SK-N-MC (cell line): ENCODE measurements at places on chromosomes 2 and 18.

DNA sequence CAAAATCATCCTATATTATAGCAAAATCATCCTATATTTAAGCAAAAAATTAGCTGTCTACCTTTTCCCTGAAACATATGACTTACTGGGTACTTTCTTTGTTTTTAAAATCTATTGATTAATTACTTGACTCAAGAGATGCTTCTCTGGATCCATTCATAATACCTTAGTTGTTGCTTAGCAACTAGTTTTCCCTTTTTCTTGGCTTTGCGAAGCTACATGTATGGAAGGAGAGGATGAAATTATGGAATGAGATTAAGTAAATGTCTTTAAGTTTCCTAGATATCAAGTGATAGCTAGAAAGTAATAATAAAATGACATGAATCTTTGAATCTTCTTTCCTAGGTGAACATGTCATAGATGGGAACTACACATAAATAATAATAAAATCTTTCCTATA, 1033.2 kb upstream of the FAM98A start:
- DNase-seq: no peak

DNA sequence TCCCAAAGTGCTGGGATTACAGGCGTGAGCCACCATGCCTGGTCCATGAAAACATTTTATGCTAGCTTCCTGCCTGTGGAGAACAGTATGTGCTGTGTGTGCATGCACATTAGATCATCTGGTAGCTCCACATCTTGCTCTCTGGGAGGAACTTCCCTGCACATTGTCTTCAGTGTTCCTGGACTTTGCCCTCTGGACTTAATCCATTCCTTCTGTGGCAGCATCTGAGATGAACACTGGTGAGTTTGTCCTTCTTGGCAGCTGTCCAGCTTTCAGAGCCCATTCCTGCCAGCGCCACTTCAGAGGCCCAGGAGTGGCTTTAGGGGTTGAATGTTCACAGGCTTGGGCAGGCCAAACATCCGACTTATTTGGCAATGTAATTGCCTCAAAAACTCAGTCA, 65.2 kb downstream of the POU3F3 start:
- no peak for DNase-seq

DNA sequence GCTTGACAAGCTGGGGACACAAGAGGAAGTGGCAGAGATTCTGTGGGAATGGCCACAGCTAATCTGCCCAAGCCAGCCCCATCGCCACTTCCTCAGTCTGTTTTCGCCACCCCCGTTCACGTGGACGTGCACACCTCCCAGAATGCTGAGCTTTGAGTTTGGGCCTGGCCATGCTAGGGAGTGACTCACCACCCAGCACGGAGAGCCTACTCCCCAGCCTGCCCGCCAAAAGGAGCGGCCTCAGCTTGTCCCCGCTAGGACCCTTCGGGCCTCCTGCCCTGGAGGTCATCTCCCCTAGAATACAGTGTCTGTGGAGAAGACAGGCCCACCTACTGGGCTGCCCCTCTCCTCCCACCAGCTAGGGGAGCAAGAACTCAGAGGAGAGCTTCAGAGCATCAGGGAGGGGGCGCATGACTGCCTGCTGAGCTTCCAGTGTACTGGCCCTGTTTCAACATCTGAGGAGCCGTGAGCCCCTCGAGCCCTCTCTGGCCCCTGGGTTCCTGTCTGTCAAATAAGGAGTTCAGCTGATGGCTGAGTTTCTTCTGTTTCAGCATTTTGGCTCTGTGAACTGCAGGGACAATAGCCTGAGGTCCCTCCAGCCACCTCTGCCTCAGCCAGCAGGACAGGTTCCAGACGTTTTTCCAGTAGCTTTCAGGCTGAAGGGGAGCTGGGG, 5.1 kb downstream of the SLC35F6 start:
- no peak for DNase-seq

GRCh38 chr18:4807604-4808293, 352.6 kb upstream of the DLGAP1 start:
- no peak for DNase-seq

DNA sequence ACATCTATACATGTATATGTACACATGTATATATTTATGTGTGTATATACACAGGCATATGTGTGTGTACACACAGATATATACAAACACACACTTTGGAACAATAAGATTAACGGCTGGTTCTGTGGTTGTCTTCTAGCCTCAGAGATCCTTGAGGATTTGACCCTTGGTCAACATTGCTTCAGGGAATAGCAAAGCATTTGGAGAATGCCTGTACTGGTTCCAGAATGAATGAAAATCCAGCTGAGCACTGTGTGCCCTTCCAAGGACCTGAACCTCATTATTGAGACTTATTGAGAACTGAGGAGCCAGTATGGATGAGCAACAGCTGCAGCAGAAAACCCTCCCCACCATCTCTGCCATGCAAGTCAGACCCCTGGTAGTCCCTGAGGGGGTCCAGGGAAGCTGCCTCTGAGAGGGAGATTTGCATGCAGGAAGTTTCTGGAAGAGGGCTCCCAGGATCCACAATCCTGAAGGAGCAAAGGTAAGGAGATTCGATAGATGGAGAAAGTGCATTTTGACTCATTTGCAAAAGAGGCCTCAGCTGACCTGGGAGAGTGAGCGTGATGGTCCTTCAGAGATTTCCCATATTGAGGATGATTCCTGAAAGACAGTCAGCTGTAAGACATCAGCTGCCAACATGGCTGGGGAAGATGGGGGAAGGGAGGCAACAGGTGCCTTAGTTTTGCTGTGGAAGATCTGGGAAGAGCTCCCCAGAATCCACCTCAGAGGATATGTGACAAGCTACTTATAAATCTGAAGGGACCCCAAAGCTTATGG, 166.6 kb upstream of the NCKAP5 start:
- DNase-seq: no peak

DNA sequence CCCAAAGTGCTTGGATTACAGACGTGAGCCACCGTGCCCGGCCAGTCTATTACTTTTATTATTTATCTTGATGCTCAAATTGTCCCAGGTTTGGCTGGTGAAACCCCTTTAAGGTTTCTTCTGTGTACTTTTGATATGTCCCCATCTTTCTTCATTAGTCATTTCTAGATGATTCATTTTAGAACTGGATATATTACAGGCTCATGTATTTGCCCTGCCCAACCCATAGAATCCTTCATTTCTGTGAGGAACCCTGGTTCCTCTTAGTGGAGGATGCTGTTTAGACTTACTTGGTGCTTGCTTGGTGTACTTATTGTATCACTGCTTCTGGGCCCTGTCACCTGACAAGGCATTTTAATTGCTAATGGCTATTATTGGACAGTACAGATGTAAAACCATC, 40.1 kb downstream of the KCMF1 start:
- no peak for DNase-seq

GRCh38 chr18:36582988-36583745, 245.6 kb downstream of the TPGS2 start:
- no peak for DNase-seq

GRCh38 chr2:14123436-14124103, 508.9 kb upstream of the LRATD1 start:
- no peak for DNase-seq

DNA sequence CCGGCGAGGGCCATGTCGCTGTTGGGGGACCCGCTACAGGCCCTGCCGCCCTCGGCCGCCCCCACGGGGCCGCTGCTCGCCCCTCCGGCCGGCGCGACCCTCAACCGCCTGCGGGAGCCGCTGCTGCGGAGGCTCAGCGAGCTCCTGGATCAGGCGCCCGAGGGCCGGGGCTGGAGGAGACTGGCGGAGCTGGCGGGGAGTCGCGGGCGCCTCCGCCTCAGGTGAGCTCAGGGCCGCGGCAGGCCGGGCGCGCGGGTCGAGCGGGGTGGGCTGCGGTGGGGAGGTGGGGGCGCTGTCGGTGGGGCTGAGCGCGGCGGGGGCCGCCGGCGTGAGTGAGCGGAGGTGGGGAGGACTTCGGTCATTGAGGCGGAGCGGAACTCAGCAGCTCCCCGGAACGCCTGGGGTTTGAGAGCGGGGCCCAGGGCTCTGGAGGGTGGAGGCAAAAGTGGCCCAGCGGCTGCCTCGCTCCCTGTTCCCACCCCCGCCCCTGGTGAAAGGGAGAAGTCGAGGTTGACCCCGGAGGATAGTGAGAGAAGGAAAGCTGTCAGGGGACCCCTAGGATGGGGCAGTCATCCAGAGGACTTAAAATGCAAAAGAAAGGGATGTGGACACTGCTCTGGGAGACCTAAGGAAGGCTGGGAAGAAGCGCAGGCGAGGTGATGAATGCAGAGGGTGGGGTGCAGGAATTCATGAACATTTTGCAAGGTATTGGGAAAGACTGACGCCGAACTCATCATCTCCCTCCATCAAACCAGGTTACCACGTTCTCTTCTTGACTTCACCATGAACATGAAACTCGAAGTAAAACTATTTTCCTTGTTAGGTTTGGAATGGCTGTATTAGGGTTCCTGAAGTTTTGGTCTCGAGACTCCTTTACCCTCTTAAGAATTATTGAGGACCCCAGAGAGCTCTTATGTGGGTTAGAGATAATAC, 633 bp downstream of the MALT1 start:
- no peak for DNase-seq

GRCh38 chr2:43265001-43265400, 38.6 kb upstream of the ZFP36L2 start:
- DNase-seq: no peak

- DNase-seq: no peak
Observed at GRCh38 chr2:239075918-239076758, 228.3 kb downstream of the TWIST2 start.

GRCh38 chr2:27306573-27307286, 1.5 kb downstream of the UCN start:
- no peak for DNase-seq

- no peak for DNase-seq
Observed at GRCh38 chr18:3806656-3807055, 356.7 kb downstream of the TGIF1 start.
